Naive thymus-derived CD8-positive, alpha-beta T cell (primary cell): ENCODE measurements at places on chromosomes 1 and 21.

GRCh38 chr1:32150847-32151246 is 28.6 kb upstream of the TXLNA start:
- peaks cover 34% of the 10 kb centered on the region for H3K4me1 ChIP-seq
- H3K4me3 ChIP-seq, result no peak overlapping the region
- DNase-seq, result no peak
- H3K27ac ChIP-seq, result no peak overlapping the region
- H3K36me3 ChIP-seq, result no peaks in the 10 kb centered on the region
- H3K27me3 ChIP-seq, result no peaks in the 10 kb centered on the region

GRCh38 chr1:21077085-21077484 is 99.6 kb downstream of the EIF4G3 start:
- H3K4me3 ChIP-seq, result no peak overlapping the region
- peaks cover 6% of the 10 kb centered on the region for H3K4me1 ChIP-seq
- H3K36me3 ChIP-seq, result peaks cover 5% of the 10 kb centered on the region

- H3K4me3 ChIP-seq, result no peak overlapping the region
- H3K36me3 ChIP-seq, result no peaks in the 10 kb centered on the region
- H3K27ac ChIP-seq, result no peak overlapping the region
- no peak for DNase-seq
- peaks cover 4% of the 10 kb centered on the region for H3K27me3 ChIP-seq
Observed at GRCh38 chr1:169041366-169041765, 65.1 kb upstream of the ATP1B1 start.

- H3K4me1 ChIP-seq, result peaks cover 42% of the 10 kb centered on the region
- H3K27me3 ChIP-seq, result no peaks in the 10 kb centered on the region
- DNase-seq, result no peak
- H3K4me3 ChIP-seq, result no peak overlapping the region
Observed at GRCh38 chr1:147169171-147169570, 3.1 kb downstream of the PRKAB2 start.
